ENCODE measurements at places on chromosomes 7 and 10.

- no peak for DNase-seq
Observed at GRCh38 chr10:89466599-89467035, 52.2 kb downstream of the IFIT5 start.

DNA sequence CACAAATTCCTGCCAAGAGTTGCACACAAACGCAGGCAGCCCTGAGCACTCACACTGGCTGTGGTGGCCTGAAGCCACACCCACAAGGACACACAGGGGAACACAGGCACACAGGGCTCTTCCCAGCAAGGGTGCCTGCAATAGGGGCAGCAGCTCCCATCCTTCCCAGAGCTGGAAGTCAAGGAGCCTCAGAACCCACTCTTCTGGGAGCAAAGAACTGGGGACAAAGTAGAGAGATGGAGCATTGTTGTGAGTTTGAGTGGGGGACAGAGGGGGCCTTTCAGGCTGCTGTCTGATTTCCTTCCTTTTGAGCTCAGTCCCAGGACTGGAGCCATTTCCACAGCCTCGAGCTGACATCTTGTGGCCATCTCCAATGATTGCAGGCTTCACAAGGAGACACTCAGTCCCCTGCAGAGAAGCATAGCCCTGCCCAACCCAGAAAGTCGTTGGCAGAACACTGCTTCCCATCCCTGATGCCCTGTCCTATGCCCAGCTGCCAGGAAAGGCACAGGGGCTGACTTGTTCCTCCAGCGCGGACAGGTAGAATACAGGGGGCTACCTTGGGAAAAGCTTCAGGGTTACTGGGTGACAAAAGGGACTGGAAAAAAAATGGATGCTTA, 34.4 kb upstream of the SLF2 start:
- peak; percentile 83 for DNase-seq

DNA sequence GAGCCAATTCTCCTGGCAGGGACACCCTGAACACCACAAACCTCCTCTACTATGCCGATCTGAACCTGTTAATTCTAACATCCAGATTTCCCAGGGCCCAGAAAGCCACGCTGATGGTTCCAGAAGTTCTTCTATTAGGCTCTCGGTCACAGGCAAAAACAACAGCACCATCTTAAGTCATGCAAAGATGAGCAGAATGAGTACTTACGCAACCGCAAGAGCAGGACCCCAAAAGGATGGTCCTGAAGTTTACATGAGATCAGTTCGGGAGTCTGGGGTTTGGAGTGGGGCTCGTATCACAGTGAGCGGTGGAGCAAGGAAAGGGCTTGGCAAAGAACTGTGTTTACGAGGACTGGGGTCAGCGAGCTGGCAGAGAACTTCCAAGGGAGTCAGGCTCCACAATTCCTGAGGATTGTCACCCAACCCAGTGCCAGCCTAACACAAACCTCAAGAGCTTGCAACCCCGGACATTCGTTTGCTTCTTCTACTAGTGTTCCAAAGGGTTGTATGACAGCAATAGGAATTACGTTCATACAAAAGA, 532.6 kb downstream of the TNS3 start:
- no peak for DNase-seq

DNA sequence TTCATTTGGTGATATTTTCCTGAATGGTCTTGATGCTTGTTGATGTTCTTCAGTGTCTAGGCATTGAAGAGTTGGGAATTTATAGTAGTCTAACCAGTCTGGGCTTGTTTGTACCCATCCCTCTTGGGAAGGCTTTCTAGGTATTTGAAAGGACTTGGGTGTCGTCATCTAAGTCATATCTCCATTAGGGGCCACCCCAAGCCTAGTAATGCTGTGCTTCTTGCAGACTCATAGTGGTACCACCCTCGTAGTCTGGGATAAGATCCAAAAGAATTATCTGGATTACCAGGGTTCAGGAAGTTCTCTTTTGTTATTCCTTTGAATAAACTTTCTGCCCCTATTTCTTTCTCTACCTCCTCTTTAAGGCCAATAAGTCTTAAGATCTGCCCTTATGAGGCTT, 319.4 kb upstream of the MYO3A start:
- no peak for DNase-seq

GRCh38 chr10:3902054-3902808, 117.2 kb upstream of the KLF6 start:
- DNase-seq = no peak

DNA sequence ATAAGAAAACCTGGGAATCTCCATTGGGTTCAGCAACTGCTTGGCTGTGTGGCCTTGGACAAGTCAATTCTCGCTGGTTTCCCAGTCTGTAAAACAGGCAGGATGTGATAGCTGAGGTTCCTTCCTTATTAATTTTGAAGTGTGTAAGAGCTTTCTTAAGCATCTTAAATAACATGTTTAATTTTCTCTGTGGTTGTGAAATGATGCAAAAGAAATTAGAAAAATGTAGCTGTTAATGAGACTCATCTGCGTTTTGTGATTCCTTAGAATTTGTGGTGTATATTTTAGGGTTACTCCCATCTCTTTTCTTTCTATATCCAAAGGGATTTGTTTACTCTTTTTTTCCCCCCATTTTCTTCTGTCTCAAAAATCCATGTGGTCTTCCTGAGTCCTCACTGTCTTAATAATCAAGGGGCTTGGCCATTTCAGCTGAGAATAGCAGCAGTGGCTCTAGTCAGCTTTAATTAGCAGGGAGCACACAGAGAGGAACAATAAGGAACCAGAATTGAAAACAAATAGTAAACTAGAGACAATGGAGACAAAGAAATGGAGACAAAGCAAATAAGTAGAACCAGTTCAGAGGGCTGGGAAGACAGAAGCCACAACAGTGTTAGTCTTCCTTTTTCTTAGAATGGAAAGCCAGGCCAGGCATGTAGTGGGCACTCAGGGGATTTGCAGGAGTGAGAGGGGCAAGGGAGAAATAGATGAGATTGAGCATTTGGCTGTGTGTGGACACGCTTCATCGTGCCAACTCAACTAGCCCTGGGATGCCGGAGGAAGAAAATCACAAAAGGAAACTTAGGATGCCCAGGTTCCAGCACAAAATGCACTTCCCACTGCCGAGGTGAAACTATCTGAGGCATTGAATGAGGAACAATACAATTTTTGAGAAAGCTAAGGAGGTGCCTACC, 93.9 kb downstream of the CHN2 start:
- DNase-seq = no peak

DNA sequence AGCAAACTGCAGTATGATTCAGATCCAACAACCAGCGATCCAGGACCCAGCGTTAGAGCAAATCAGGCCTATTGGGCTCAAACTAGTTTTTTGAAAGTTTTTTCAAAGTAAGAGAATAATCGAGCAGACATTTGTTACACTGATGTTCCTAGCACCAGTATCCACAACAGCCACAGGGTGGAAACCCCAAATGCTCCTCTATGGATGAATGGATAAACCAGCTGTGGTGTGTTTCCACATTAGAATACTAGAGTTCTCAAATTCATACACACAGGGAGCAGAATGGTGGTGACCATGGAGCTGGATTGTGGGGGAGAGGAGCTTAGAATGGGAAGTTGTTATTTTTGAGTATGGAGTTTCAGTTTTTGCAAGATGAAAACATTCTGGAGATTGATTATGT, 60.7 kb downstream of the PDIA4 start:
- peak; percentile 50 for DNase-seq

DNA sequence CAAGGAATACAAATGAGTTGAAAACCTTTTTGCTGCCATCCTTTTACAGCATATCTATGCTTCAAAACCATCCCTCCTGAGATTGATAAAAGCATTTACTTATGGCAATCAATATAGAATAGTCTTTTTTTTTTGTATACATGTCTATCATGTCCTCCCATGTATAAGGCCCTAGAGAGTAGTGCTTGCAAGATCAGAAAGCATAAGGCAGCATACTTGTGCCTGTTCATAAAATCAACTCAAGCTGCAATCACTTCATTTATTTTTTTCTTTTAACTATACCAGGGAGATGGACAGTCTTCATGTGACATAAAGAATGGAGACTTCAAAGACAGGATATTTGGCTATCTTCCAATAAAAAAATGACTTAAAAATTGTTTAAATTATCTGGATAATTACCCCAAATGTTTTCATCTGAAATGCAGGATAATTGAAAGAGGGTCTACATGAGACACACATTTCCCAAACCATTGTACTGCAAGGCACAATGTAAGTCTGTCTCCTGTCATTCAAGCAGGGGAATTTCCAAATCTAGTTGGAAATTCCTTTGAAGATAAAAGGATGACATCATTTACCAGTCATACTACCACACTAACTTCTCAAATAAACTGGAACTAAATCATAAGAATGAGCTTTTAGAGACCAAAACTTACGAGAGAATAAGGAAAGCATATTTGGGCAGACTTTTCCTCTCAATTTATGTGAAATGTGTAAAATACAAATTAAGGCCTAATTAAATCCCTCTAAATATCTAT, 22.5 kb downstream of the LRRN3 start:
- no peak for DNase-seq

GRCh38 chr10:45424668-45425404, 50.8 kb downstream of the ALOX5 start:
- DNase-seq = no peak

GRCh38 chr7:107884066-107884818, 6.7 kb upstream of the DLD start:
- no peak for DNase-seq

DNA sequence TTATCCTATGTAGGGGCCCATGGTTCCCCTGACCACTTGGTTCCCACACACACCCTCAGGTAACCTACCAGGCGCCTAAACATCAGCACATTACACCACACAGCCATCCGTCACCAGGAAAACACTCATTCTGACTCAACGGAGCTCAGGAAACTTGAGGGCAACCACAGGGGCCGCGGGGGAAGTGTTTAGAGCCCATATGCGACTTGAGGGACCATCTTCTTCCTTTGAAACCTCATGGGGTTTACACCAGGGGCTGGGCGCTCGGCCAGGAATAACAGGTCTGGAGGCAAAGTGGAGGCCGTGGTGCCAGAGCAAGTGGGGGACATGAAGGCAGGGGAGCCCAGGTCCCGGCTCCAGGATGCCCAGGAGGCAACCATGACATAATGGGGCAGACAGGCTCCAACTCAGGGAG, 1.5 kb downstream of the STX1A start:
- DNase-seq = peak; percentile 51

DNA sequence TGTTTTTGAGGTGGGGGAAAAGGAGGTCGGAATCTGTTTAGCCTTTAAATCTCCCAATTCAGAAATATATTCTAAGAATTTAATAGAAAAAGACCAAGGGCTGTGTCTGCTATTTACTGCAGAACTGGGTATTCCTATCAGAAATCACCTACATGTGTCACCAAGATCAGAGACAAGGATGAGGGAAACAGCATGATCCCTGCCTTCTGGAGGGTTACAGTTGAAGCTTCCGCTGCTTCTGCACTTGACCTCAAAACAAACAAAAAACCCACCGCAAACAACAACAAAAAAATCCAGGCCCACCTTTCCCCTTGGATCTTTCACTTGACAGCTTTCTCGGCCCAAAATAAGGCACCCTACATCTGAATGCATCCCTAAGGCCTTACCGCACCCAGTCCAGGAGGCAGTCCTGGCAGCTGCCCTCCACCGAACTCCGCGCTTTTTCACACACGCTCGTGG, 750 bp upstream of the CDK14 start:
- DNase-seq = no peak

- DNase-seq = no peak
Observed at GRCh38 chr7:92832534-92833023, 3.8 kb downstream of the CDK6 start.

DNA sequence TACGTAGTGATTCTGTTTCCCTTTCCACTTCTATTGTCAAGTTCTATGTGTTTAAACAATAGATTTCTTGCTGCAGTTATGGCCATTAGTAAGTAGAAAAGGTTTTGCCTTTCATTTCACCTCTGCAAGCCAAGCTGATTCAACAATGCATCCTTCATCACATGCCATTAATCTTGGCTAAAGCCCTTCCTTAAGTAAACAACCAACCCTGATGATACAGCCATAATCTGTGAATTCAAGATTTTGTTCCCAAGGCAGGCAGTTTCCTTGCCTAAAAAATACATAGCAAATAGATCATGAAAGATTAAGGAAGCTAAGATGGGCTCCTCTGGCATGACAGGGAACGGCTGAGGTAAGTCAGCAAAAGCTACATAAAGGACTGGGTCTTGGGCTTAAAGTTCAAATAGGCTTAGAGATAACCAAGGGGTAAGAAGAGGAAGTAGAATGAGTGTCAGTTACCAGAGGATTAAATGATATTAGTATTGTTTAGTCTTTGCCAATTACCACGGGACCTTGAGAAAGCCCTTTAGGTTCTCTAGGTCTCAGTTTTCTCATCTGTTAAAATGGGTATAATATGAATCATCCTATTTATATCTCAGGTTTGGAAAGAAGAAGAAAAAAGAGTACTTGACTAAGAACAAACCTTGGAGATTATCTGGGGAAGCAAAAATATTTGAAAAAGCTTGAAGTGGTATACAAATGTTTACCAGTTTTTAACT, 35.9 kb upstream of the ANK3 start:
- no peak for DNase-seq

DNA sequence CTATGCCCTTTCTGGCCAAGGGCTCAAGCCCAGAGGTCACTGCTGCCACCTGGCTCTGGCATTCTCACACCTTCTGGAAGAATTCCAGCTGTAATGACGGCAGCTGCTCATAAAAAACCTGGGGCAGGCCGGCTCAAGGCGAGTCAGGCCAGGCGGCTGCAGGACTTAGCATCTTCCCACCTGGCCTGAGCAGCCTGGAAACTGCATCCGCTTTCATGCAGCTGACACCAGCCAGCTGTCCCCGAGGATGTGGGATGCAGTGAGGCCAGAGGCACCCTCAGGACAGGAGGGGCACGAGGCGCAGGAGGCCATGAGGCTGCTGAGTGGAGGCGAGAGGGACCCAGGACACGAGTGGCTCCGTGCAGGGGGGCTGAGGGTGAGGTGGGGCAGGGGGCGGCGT, 47.5 kb upstream of the ADGRA1 start:
- no peak for DNase-seq

DNA sequence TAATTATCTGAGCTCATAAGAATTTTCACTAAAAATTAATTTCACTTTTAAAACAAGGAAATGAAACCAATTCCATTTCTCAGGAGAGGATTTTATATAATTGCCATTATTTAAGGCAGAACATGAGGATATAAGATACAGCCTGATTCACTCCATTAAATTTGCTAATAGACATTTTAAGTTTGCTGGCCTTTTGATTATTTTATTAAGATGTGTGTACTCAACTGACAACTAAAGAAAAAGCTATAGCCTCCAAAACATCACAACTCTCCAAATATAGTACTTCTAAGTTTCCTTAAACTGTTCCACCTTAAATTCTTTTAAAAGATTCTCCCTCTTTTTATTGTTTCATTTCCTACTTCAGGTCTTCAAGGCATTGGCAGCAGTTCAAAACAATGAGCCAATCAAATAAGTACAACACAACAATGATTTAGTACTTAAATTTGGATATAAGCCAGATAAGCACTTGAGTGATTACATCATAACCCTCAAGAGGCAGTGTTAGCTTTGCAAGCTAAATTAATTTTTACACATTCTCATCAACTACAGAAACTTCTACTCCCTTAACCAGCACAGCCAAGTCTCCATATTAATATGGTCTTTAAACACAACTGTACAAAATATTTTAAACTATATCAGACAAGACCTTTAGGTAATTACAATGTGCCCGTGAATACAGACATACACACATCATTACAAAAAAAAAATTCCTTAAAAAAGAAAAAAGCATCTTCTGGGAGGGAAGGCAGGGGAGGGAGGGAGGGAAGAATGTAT, 121.8 kb downstream of the KMT2C start:
- no peak for DNase-seq

GRCh38 chr7:137626469-137627067, 220.2 kb downstream of the DGKI start:
- peak; percentile 60 for DNase-seq

Measured in femur (tissue), 1 donor.